ENCODE measurements at places on chromosomes 3 and 15.

- no peak for DNase-seq
Measured at GRCh38 chr15:31470756-31471155, 144.1 kb downstream of the KLF13 start.

GRCh38 chr3:149511040-149511626 lies 36.6 kb downstream of the TM4SF4 start:
- no peak for DNase-seq

DNA sequence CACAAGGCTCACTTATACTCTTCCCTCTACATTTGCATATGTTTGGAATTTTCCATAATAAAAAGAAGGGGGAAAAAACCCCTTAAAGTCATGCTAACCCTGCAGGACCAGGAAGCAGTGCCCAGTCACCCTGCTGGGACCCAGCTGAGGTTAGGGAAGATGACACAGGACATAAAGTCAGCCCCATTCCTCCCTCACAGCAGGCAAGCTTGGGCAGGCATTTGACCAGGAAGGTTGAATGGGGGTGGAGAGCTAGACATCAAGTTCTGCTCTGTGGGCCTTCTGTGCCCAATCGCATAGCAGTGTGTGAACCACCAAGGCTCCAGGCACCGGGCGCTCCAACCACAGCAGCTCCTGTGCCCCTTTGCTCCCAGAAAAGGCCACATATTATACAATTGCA lies 7.1 kb upstream of the HDAC11 start:
- no peak for DNase-seq

DNA sequence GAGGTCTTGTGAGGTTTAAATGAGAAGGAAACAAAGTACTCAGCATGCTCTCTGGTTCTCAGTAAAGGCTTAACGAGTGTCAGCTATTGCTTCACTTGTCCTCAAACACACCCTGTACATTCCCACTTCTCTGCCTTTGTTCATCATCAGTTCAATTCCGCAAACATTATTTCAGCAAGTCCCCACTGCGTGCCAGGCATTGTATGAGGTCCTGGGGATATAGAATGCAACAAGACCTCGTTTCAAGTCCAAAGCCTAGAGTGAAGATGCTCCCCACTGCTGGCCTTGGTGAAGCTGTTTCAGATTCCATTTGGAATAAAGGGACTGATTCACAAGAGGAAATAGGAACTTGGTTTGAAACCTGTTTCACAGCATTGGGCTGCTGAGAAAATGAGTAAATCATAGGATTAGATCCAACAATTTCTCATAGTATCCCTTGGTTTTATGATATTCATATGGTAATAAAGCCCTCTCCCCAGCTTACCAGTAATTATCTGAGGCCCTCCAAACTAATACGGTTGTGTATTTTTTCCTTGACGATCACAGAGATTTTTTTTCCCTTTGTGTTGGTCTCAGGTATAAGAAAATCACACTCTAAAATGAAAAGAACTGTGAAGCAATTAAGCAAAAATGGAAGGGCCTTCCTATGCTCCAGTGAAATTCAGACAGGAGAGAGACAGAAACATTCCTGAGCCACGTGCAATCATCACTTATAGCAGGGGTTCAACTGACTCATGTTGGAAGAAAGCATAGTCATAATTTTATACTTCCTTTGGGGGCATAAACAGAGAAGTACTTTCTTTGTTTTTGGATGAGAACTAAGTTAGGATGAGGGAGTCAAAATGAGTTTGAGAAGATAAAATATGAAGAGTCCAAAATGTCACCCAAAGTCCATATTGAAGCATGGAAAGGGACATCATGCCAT lies 258.6 kb downstream of the RORA start:
- peak; percentile 55 for DNase-seq
